ENCODE measurements at places on chromosomes 2 and 18. TPM values are rescaled to one million over a fixed set of nuclear protein-coding genes. Genes with fewer than 3 reads are reported as not detected.
A peak's percentile ranks its signal among the peaks of the same experiment; 100 is the strongest.

DNA sequence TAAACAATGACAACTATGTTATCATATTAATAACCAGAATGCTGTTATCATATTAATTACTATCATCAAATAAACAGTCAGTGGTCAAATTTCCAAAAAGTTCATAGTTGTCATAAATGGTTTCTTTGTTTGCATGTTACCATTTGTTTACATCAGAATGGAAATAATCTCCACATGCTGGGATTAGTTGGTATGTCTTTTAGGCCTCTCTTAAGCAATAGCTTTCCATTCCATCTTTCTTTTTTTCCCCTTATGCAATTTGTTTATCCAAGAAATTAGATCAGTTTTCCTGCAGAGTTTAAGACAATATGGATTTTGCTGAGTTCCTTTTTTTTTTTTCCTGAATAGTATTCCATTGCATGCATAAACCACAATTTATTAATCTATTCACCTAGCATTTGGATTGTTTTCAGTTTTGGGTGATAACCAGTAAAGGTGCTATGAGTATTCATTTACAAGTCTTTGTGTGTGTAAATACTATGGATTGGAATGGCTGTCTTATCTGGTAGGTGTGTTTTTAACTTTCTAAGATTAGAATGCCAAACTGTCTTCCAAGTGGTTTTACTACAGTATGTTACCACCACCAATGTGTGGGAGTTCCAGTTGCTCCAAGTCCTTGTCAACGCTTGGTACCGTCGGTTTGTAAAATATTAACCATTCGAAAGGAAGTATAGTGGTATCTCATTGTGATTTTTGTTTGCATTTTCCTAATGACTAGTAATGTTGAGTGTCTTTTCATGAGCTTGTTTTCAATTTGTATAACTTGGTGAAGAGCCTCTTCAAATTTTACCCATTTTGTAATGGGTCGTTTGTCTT lies 33.3 kb upstream of the TXNDC2 start:
- no peak overlapping the region for H3K4me3 ChIP-seq
- DNase-seq, result no peak
- no peaks in the 10 kb centered on the region for H3K27me3 ChIP-seq
- H3K36me3 ChIP-seq, result no peaks in the 10 kb centered on the region
- H3K4me1 ChIP-seq, result no peaks in the 10 kb centered on the region

DNA sequence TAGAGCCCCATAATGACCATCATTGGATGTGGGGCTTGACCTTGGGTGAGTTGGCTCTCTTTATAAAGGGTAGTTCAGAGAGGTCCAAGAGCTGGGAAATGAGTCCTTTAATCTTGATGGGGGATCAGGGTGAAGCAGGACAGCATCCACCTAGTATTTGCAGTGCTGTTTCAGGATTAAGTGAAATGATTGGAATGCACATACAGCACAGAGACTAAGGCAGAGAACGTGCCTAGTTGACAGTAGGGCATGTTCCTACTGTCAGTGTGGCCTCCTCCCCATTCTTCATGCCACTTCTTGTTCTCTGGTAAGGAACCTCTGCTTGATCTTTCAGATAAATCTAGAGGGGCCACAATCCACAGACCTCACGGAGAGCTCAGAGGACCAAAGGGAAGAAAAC lies 78.9 kb downstream of the TRIM43 start:
- no peak overlapping the region for H3K27ac ChIP-seq
- no peaks in the 10 kb centered on the region for H3K4me1 ChIP-seq
- no peaks in the 10 kb centered on the region for H3K27me3 ChIP-seq
- DNase-seq, result no peak

The GNLY gene
- 20.0 TPM for total RNA-seq

- no peaks in the 10 kb centered on the region for H3K27me3 ChIP-seq
- H3K27ac ChIP-seq, result no peak overlapping the region
- H3K36me3 ChIP-seq, result no peaks in the 10 kb centered on the region
- no peak overlapping the region for H3K4me3 ChIP-seq
These were observed 150.6 kb downstream of the RIF1 start for GRCh38 chr2:151560289-151560688.

The M1AP gene
- total RNA-seq, result not detected

DNA sequence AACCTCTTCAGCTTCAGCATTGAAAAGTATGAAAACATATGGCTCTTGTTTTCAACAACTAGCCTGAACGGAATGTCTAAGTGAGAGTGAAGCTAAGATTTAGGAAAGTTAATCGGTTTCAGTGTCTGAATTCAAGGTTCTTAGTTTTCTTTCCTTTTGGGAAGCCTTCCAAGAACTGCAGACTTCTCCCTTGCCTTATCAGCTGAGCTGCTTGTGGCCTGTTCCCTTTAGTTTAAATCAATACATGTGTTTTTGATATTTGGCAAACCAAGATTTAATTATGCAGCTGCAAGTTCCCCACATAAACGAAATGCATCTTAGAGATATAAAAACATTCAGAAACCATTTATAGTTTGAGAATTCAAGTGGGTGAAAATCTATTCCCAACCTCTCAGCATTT lies 274.3 kb upstream of the NRP2 start:
- no peaks in the 10 kb centered on the region for H3K4me1 ChIP-seq
- H3K27me3 ChIP-seq, result no peaks in the 10 kb centered on the region
- no peak overlapping the region for H3K4me3 ChIP-seq

The TAF4B gene
- 7.2 TPM for total RNA-seq

DNA sequence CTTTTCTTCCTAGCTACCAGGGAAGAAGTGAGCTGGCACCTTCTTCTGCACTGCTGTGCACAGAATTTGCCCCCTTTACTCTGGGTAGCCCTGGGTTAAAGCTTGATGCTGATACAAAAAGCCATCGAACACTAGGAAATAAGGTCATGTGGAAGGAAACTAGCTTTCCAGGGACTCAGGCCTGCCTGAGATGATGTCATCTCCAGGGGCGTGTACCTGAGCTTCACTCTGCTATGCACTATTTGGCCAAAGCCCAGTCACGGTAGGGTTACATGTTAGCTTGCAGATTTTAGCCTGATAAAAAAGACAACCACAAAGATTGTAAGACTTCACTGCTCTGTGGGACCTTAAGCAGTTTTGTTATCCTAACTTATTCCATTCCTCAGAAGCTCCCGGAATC lies 20.4 kb downstream of the EDAR start:
- H3K27ac ChIP-seq, result no peak overlapping the region
- H3K4me3 ChIP-seq, result no peak overlapping the region
- H3K27me3 ChIP-seq, result no peaks in the 10 kb centered on the region
- DNase-seq, result no peak

The NHEJ1 gene
- 15.5 TPM for total RNA-seq

GRCh38 chr2:196482119-196483065 lies 157.1 kb upstream of the CCDC150 start:
- no peaks in the 10 kb centered on the region for H3K4me1 ChIP-seq
- no peak overlapping the region for H3K4me3 ChIP-seq
- DNase-seq, result no peak
- no peak overlapping the region for H3K27ac ChIP-seq

DNA sequence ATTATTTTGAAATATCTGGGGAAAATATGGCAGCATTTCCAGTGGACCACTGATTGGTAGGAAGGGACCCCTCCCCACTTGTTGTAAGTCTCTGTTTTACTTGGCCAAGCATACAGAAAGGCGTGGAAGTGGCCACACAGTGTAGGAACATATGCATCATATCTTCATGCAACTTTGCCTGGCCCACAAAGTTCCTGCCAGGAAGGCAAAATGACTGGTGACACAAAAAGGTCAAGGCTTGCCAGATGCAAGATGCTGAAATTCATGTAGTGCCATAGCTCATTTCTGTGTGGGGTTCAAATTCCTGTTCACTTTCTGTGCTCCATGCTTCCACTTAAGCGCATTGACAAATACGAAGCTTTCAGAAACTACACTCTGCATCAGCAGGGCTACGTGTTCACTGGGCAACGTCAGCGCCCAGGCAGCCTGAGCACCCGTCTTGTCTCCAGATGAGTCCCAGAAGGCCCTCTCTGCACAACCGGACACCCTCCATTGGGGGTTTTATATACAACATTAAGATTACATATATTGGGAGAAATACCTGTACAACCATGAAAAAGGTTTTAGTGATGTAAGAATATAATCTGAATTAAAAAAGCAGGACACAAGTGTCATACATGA lies 3.6 kb downstream of the DYNC2LI1 start:
- no peaks in the 10 kb centered on the region for H3K27me3 ChIP-seq
- H3K27ac ChIP-seq, result no peak overlapping the region
- no peaks in the 10 kb centered on the region for H3K36me3 ChIP-seq
- no peak for DNase-seq
- peaks cover 12% of the 10 kb centered on the region for H3K4me1 ChIP-seq

GRCh38 chr2:137493261-137493660 lies 471.0 kb upstream of the HNMT start:
- no peak overlapping the region for H3K4me3 ChIP-seq

- peak overlapping the region; percentile 63 for H3K27ac ChIP-seq
- H3K4me3 ChIP-seq, result no peak overlapping the region
- peaks cover 5% of the 10 kb centered on the region for H3K36me3 ChIP-seq
- H3K27me3 ChIP-seq, result no peaks in the 10 kb centered on the region
- no peak for DNase-seq
- peaks cover 90% of the 10 kb centered on the region for H3K4me1 ChIP-seq
These were observed 117.0 kb downstream of the DOCK10 start for GRCh38 chr2:224925061-224925809.

DNA sequence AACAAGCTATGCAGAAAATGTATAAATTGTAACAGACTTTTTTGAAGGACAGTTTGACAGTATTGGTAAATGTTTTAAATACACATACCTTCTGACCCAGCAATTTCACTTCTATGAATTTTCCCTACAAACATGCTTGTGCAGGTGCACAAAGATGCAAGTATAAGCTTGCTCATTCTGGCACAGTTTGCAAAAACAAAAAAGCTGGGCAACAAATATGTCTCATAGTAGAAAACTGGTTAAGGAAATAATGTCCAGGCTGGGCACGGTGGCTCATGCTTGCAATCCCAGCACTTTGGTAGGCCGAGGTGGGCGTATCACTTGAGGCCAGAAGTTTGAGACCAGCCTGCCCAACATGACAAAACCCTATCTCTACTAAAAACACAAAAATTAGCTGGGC lies 96.9 kb upstream of the NEDD4L start:
- no peaks in the 10 kb centered on the region for H3K4me1 ChIP-seq
- H3K27me3 ChIP-seq, result peaks cover 2% of the 10 kb centered on the region
- H3K36me3 ChIP-seq, result no peaks in the 10 kb centered on the region
- H3K4me3 ChIP-seq, result no peak overlapping the region
- no peak for DNase-seq
- no peak overlapping the region for H3K27ac ChIP-seq

GRCh38 chr2:5889519-5889918 lies 197.3 kb downstream of the SOX11 start:
- no peaks in the 10 kb centered on the region for H3K4me1 ChIP-seq
- H3K36me3 ChIP-seq, result no peaks in the 10 kb centered on the region
- no peaks in the 10 kb centered on the region for H3K27me3 ChIP-seq
- no peak overlapping the region for H3K4me3 ChIP-seq

GRCh38 chr2:96507957-96508520 lies 2.9 kb upstream of the NEURL3 start:
- peak; percentile 83 for DNase-seq
- no peaks in the 10 kb centered on the region for H3K36me3 ChIP-seq
- H3K4me1 ChIP-seq, result peaks cover 10% of the 10 kb centered on the region
- peak overlapping the region; percentile 38 for H3K4me3 ChIP-seq
- H3K27me3 ChIP-seq, result no peaks in the 10 kb centered on the region

DNA sequence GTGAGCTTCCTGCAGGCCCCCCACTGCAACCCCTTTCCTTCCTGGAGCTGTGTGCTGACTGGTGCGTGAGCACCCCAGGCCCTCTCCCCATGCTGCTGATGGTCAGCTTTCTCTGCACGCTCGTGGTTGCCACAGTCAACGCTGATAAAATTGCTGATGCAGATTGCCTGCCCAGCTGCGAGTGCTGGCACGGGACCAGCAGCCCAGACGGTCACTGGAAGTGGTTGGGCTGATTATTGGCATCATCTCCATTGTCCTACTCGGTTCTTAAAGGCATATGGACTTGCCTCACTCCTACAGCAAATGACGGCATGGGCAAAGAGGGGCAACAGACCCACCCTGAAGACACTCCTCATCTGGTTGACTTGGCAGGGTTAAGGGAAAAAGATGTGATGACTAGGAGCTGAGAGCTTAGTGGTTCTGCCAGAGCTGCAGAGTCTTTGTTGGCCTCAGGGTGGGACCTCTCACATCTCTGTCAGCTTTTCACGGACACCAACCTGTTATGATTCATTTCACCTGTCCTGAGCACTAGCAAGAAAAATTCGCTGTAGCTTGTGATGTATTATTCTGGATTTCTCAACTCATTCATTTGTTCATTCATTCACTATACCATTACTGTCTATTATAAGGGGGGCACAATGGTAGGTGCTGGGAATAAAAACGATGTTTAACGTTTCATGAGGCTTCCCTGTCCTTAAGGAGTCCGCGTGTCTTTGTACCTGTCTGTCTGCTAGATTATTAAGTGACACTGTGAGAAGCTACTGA lies 38.4 kb downstream of the PAX8 start:
- no peak overlapping the region for H3K4me3 ChIP-seq
- no peak for DNase-seq
- H3K27ac ChIP-seq, result no peak overlapping the region
- no peaks in the 10 kb centered on the region for H3K27me3 ChIP-seq

- no peak overlapping the region for H3K4me3 ChIP-seq
- H3K27me3 ChIP-seq, result no peaks in the 10 kb centered on the region
- no peaks in the 10 kb centered on the region for H3K4me1 ChIP-seq
- H3K36me3 ChIP-seq, result no peaks in the 10 kb centered on the region
- no peak for DNase-seq
These were observed 1386.5 kb downstream of the RPIA start for GRCh38 chr2:90077948-90078347.

DNA sequence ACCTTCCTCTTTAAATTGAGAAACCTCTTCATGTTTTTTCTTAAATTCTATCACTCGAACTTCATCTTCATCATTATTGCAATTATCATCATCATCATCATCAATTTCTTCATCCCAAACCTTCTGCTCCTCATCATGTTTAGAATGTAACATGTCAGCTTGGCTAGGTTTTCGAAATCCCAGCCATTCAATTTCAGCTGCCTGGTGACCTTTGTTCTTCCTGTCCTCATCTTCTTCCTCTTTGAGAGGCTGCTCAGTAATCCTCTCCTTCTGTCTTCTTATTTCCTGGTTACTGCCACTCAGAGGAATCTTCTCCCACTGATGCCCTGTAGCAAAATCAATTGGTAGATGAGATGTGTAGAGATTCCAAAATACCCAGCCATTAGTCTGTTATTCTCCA lies 4.2 kb downstream of the ERMN start:
- no peaks in the 10 kb centered on the region for H3K4me1 ChIP-seq
- H3K27ac ChIP-seq, result no peak overlapping the region
- DNase-seq, result no peak

- H3K27ac ChIP-seq, result no peak overlapping the region
- DNase-seq, result no peak
- H3K4me1 ChIP-seq, result no peaks in the 10 kb centered on the region
- H3K4me3 ChIP-seq, result no peak overlapping the region
- no peaks in the 10 kb centered on the region for H3K27me3 ChIP-seq
- H3K36me3 ChIP-seq, result peaks cover 13% of the 10 kb centered on the region
These were observed 11.1 kb downstream of the STAMBP start for GRCh38 chr2:73839653-73840411.

The RGPD3 gene
- 0.44 TPM for total RNA-seq
